BJ (cell line): ENCODE measurements at places on chromosomes 13 and 19.

DNA sequence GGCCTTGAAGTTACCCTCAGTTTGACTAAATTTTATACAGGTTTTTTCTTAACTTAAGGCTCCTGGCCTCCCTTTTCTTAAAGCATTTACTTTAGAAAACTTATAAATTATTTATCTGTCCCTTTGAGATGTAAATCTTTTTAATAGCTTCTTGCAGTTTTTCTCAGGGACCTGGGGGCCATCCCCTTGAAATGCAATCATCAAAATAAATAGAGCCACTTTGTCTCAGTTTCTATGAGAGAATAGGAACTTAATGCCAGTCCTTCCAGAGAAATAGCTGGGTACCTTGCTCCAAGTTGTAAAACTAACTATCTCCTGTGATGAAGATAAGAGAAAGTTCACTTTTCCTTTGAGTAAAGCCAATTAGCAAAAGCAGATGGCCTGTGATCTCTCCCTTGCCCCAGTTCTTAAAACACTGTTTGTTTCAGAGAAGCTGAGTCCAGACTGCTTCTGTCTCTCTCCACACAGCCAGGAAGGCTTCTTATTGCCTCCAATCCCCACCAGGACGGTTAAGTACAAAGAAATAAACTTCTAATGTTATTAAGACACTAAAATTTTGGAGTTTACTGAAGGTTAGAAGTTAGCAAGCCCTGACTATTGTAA is 913.1 kb downstream of the OLFM4 start:
- no peak for DNase-seq

- no peak for DNase-seq
These were observed 16.5 kb downstream of the KLK4 start for GRCh38 chr19:50894478-50895356.

- DNase-seq, result no peak
These were observed 4.3 kb downstream of the GAMT start for GRCh38 chr19:1396768-1397679.

GRCh38 chr19:53553865-53554791 is 16.2 kb downstream of the ZNF331 start:
- DNase-seq, result peak; percentile 50

GRCh38 chr19:36488846-36489117 is 579 bp downstream of the ZNF566 start:
- no peak for DNase-seq

- DNase-seq, result no peak
These were observed 4.1 kb upstream of the PNKP start for GRCh38 chr19:49871349-49871985.

GRCh38 chr13:69947582-69947981 is 160.0 kb upstream of the ATXN8OS start:
- no peak for DNase-seq

DNA sequence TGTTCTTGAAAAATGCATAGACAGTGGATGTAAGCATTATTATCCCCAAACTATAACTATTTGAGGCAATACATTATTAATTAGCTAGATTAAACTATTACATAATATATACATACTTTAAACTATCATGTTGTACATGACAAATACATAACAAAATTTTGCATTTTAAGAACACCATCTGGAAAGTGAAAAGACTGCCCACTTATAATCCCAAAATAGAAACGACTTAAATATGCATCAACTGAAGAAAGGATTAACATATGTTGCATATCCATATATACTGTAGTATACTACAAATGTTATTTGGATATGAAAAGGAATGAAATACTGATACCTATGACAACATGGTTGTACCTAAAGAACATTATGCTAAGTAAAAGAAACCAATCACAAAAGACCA is 700.8 kb upstream of the SPRY2 start:
- DNase-seq, result no peak
